Hippocampal formation (tissue), 2 donors: ENCODE measurements at places on chromosomes 11 and 22.
A peak's percentile ranks its signal among the peaks of the same experiment; 100 is the strongest.

GRCh38 chr22:48301421-48301820 is 1526.3 kb downstream of the BRD1 start:
- no peak for DNase-seq

DNA sequence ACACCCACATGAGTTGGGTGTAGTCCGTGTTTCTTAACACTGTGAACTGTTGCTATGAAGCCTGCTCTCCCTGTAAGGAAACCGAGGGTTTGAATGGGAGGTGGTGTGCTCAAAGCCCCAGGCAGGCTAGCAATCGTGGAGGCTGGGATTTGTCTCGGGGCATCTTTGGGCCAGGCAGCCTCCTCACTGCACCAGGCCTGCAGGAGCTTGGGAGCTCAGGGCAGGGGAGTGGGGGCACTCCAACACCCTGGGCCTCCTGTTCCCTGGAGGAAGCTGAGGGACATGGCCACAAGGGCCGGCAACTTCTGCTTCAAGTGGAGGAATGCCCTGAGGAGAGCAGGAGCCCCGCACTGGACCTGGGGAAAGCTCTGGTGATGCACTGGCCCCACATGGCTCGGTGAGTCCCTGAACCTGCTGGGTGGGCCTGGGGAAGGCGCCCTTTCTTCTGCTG is 164.7 kb upstream of the B3GAT1 start:
- DNase-seq, result no peak

DNA sequence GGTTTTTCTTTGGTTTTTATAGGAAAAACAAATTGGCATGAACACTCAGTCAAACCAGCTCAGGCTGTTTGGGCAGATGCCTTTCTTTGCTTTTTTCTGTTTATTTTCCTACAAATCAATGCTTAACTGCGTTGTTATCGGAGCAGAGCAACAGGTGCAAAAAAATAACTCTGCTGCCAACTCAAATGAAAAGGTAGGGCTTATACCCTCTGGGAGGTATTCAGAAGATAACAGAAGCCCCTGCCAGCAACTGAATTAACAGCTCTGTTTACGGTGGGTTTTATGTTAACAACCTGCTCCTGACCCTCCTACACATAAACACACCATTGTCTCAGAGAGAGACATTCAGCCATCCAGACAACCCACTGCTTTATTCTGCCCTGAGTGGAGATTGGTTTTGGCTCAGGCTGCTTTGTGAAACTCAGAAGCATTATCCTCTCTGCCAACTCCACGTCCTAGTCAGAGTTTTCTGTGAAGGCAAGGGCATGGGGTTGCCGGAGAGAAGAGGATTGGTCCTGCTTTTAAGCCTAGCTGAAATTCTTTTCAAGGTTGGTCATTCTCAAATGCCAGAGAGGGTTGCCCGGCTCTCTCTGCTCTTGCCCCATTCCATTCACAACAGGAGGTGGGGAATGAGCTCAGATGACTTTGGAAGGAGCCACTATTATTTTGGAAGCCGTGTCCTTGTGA is 11.4 kb downstream of the EHF start:
- peak; percentile 85 for DNase-seq

GRCh38 chr11:126418887-126419286 is 63.4 kb downstream of the ST3GAL4 start:
- DNase-seq, result no peak

- no peak for DNase-seq
Observed at GRCh38 chr22:37498289-37498909, 12.2 kb upstream of the MFNG start.

GRCh38 chr11:61488651-61489291 is 19.8 kb upstream of the LRRC10B start:
- no peak for DNase-seq

- peak; percentile 25 for DNase-seq
Observed at GRCh38 chr11:68383976-68384501, 71.6 kb downstream of the LRP5 start.

GRCh38 chr11:79466411-79466810 is 25.6 kb upstream of the TENM4 start:
- DNase-seq, result no peak

DNA sequence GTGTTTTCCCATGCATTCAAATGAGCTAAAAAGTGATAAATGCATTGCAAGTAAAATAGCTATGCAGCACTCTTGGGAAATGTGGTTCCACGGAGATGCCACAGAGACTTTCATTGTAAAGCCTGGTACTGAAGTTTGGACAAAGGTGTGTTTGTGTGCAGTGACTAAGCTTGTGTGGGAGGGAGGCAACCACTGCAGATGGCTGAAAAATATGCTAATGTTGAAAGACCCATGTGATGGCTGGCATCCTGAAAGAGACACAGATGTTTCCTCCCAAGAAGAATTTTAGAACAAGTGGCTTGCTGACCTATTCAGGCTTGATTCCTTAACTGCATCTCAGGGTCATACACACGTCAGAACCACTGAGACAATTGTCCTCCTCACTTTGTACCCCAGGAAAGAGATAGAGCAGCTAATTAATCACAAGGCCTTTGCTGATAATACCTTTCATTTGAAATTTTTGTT is 73.8 kb downstream of the FAM76B start:
- no peak for DNase-seq

GRCh38 chr11:72411623-72412419 is 22.5 kb downstream of the CLPB start:
- DNase-seq, result no peak

- no peak for DNase-seq
Observed at GRCh38 chr11:35888961-35889360, 54.9 kb upstream of the LDLRAD3 start.

GRCh38 chr11:16148301-16148931 is 207.9 kb downstream of the SOX6 start:
- DNase-seq, result no peak
